Stimulated activated CD8-positive, alpha-beta memory T cell treated with anti-CD3 and anti-CD28 coated beads, Interleukin-4, amount 100 ng/mL, for 1 hour (primary cell): ENCODE measurements at places on chromosomes 7 and 10.

DNA sequence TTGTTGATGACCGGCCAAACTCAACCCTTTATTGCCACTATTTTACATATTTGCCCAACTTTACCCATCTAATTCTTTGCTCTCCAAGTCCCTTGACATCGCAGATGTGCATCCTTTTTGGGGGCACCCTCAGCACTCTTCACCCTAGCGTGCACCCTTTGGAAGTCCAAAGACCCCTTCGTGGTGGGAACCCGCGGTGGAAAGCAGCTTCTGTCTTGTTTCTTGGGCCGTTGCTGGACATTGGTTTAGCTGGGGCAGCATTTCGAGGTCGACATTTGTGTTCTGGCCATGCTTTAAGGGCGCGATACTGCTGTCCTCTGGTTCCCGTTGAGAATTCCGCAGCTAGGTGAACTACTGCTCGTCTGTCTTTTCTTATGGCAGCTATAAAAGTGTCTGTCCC, 326 bp upstream of the PAPOLB start:
- DNase-seq, result no peak

DNA sequence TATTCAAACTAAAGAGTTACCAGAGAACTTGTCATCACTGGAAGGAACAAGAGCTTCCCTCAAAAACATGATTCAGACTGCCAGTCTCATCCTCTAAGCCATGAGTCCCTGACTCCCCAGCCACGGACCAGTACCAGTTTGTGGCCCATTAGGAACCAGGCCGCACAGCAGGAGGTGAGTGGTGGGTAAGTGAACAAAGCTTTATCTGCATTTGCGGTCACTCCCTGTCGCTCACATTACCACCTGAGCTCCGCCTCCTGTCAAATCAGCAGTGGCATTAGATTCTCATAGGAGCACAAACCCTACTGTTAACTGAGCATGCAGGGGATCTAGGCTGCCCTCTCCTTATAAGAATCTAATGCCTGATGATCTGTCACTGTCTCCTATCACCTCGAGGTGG, 42.2 kb upstream of the C10orf90 start:
- DNase-seq, result no peak

GRCh38 chr7:143431109-143431508, 12.1 kb upstream of the TAS2R60 start:
- DNase-seq, result no peak

DNA sequence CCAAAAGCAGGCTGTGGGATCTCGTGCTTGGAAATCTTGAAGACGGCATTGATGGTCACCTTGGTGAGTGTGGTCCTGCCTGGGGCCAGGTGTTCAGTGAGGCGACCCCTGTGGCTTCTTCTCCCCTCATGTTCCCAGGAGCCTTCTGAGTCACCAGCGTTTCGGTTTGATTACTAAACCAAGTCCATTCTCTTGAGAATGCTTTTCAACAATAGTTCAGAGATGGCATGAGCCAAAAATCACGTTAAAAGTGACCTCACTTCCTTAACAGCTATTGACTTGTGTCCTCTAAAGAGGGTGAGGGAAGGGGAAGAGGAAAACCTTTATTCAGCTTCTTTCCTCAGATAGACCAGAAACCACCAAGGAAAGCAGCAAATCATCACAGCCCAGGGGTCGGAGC, 315.2 kb downstream of the GATA3 start:
- no peak for DNase-seq

DNA sequence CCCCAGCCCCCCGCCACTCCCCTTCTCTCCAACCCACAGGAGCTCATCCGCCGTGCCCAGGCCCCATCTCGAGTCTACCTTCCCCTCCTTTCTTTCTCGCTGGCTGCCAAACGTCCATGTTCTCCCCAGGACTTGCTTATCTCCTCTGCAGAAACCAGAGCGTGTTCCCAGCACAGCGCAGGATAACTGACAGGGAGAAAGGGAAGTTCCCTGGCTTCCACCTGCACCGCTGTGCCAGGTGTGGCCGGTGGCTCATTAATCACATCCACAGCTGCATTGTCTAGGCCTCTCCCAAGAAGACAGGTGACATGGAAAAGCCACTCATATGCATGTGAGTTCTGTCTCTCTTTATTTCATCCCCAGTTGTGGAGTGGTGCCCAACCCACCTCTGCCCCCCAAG, 113.2 kb downstream of the ITIH5 start:
- DNase-seq, result no peak

DNA sequence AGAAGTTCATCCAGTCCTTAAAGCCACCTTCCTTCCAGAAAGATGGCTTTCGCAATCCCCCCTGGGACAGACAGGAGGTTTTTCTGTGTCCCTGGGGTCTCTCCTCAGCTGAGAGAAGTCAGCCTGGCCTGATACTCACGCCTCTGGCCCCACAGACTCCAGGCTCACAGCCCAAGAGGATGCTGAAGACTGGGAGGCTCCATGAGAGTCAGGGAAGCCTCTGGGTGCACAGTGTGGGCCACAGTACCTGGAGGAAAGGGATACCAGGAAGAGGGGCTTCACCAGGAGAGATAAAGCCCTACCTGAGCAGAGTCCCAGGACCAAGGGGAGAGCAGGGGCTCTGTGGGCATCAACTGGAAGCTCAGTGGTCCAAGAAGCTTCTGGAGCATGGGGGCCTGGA, 324.4 kb downstream of the GRID1 start:
- DNase-seq, result no peak

DNA sequence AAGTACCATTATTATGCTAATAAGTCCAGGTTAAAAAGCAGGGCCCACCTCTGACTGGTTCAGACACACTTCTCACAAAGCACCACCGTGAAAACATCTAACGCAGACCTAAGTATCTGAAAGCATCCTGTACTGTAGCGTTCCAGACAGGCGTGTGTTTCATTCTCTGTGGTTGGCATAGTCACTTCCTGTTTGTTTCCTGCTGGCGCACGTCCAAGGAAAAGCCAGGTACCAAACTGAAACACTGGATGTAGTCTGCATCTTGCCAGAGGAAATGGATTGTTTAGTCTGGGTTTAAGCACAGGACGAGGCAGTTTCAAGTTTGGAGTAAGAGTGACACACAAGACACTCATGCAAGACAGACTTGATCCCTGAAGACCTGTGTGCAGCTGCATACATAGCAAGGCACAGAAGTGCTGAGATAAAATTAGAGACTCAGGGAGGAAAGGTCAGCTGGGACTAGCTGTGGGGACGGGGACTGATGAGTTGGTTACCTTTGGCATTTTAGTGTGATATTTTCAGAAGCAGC, 23.3 kb downstream of the BPGM start:
- DNase-seq, result peak; percentile 49

- no peak for DNase-seq
Measured at GRCh38 chr10:48684792-48685623, at the start of gene WDFY4. WDFY4 (plus strand) TSS chr10:48684873; CDS start chr10:48709733, 24,860 bp downstream.

- no peak for DNase-seq
Measured at GRCh38 chr10:128527711-128528110, 401.5 kb upstream of the MKI67 start.

DNA sequence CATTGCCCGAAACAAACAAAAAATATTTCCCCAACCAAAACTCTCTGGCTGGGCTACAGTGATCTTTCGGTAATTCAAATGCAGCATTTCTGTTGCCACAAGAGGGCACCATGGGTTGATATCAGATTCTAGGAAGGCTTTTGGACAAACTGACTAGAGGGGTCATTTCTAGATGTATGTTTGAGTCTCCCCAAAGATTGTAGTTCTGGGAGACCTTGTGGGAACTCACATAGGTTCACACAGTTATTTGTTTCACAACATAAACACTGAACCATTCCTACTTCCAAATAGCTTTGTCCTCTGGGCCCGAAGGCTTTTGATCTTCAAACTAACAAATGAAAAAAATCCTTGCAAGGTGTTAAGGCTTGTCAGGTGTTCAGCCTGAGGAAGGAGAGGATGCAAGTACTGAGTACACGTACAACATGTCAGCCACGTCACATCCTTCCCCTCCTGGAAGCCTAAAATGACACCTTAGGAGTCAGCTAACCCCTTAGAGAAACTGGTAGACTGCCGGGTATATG, 37.0 kb upstream of the IL15RA start:
- DNase-seq, result peak; percentile 31

DNA sequence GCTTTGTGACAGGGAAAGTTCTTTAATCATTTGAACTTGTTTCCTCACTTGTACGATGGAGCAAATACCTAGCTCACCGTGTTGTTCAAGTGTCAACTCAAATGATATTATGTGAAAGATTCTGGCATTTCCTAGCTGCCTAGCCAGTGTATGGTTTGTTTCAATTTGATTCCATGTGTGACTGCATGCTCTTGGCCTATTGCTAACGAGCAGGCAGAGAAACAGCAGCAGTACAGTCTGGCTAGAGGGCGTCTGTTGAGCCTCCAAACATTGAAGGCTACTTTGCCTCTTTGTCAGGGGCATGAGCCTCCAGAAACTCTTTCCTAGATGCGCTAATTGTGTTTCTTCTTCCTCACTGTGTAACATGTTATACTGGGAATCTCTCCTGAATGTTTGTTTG, 417.4 kb downstream of the EXOC4 start:
- DNase-seq, result no peak

- DNase-seq, result peak; percentile 42
Measured at GRCh38 chr10:29658984-29659965, 24.5 kb upstream of the SVIL start.

DNA sequence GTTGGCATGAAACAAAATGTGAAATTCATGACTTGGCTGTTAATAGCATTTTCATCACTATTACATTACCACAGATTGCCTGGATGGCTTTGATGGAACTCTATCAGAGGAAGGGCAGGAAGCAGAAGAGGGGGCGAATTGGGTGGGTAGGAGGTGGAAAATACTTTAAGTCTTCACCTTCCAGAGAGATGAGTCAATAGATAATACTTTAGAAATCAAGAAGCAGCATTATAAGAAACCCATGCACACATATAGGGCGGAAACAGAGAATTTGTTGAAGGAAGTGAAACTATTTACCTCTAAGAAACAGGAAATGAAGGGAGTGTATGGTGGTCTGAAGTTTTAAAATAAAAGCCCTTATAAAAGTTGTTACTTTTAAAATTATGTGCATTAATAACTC, 152.1 kb upstream of the TARP start:
- DNase-seq, result no peak

- no peak for DNase-seq
Measured at GRCh38 chr7:42456756-42457276, 219.8 kb upstream of the GLI3 start.

DNA sequence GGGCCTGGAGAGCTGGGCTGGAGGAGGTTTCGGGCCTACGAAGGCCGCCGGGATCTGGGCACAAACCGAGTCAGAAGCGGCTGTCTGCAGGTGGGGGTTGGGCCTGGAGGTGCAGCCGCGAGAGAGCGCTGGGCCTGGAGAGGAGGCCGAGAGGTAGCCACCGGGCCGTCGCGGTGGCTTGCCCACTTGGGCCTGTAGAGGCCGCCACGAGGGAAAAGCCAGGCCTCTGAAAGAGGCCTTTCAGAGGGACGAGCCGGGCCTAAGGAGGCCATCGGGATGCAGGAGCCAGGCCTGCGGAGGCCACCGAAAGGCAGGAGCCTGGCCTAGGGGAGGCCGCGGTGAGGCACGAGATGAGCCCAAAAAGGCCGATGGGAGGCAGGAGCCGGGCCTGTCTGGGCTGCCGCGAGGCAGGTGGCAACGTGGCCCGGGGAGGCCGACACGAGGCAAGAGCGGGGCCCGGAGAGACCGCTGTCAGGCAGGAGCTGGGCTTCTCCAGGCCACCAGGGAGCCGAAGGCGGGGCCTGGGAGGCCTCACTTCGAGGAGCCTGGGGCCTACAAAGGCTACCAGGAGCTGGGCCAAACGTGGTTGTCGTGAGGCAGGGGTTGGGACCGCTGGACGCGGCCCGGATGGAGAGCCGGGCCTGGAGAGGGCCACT, 25.6 kb downstream of the MDH2 start:
- no peak for DNase-seq

GRCh38 chr7:140640727-140641523, at the start of gene DENND2A:
DENND2A (minus strand) TSS chr7:140640813; CDS start chr7:140602397, 38,416 bp downstream.
- DNase-seq, result no peak

- DNase-seq, result no peak
Measured at GRCh38 chr7:90453259-90453891, 16.1 kb upstream of the PTTG1IP2 start.

DNA sequence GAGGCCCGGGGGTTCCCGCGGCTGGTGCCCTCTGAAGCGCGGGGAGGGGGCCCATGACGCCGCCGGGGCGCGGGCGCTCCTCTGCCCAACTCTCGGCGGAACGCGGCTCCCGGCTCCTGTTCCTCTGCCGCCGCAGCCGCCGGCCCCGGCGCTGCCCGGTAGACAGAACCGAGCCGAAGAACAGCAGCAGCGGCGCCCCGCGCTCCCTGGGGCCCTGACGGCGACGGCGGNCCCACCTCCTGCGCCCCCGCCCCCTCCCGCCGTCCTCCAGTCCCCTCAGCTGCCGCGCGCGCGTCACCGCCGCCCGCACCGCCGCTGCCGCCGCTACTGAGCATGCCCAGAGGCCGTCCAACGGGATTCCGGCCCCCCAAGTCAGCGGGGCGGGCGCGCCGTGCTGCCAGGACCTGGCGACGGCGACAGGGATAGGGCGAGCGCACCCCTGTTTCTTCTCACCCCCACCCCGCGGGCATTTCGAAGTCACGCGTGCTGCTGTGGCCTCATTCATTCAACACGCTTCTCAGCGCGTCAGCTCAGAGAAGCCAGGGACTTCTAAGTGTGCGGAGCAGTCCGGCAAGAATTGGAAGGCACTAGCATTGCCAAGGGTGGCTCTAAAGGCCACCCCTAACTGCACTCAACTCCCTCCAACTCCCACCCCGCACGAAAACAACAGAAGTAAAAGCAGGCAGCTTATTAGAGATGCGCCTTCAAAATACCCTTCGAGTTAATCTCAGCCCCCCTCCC, at the start of gene IPMK:
Gene IPMK, minus strand, starts transcription at position 182 of the 741 bp plus-strand sequence. CDS start 283 bp downstream, outside the sequence.
- peak; percentile 86 for DNase-seq

DNA sequence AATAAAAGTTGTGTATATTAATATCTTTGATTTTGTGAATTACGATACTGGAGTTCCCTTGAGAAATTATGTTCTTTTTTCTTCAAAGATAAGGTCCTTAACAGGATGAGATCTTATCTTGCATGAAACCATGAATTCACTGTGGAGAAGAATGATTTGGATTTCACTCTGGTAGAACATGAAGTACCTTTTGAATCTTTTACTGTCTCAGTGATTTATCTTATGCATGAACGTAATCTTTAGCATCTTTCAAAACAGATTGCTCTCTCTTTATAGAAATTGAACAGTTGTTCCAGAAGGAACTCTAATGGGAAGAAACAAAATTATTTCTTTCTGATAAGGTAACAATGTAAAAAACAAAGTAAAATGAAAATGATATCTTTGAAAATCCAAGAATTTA, 11.0 kb upstream of the ZNF438 start:
- DNase-seq, result no peak

GRCh38 chr7:50866343-50867033, 83.8 kb upstream of the GRB10 start:
- no peak for DNase-seq

- DNase-seq, result no peak
Measured at GRCh38 chr7:140212100-140212881, 35.5 kb upstream of the KDM7A start.

DNA sequence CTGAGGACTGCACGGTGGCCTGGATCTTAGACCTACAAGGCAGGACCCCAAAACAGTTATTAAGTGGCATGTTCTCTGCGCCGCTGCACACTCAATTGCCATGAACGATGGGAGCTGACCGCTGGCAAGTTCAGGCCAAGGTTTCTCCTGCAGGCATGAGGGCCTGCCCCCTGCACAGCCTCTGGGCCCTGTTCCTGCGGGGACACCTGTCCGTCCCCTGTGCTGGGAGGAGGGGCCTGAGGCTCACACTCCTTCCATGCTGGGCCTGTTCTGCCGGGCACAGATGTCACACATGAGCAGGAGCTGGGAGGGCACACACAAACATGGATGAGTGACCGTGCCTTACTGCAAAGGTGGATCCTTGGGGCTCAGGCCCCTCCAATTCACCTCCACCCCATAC, 90.0 kb downstream of the PTPRN2 start:
- DNase-seq, result no peak

GRCh38 chr10:103572347-103573204, 79.1 kb downstream of the NEURL1 start:
- no peak for DNase-seq

GRCh38 chr10:79399223-79399831, 46.1 kb downstream of the ZCCHC24 start:
- DNase-seq, result no peak
